ENCODE measurements at places on chromosomes 4 and X.

GRCh38 chrX:41122664-41123257 is 37.5 kb downstream of the USP9X start:
- no peak for DNase-seq

DNA sequence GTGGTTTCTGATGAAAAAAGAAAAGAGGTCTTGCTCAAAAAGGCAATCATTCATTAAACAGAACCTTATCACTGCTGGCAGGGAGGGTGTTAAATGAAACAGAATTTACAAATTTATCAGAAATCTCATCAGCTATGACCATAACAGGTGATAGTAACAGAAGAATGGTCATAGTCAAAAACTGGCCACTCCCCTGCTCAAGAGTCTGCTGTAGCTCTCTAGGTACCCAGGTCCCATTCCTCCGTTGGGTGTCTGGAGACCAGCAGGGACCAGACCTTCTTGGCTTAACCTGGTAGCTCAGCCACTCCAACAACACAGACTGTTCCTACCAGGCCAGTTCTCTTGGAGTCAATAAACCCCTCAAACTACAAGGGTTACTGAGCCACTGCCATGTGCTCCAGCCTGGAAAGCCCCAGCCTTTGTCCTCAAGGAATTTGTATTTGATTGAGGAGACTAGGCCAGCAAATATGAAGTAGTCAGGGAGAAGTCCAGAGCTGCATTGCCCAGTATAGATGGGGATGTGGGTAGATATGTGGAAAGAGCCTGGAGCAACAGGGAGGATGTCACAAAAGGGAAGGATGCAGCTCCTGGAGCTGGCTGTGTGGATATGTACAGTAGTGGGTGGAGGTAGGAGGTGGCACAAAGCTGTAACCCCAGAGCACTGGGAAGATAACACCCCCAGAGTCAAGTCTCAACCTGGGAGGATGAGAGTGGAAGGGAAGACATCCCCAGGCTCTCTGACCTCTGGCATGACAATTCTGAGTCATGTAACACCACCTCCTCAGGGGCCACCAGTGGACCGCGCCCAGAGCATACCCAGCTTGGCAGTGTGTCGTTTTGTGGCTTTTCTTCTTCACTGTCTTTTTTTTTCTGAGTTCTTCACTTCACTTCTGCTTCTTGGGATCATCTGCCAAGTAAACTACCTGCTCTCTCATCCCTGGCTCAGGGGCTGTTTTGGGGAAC is 21.9 kb downstream of the RASL11B start:
- DNase-seq: no peak

DNA sequence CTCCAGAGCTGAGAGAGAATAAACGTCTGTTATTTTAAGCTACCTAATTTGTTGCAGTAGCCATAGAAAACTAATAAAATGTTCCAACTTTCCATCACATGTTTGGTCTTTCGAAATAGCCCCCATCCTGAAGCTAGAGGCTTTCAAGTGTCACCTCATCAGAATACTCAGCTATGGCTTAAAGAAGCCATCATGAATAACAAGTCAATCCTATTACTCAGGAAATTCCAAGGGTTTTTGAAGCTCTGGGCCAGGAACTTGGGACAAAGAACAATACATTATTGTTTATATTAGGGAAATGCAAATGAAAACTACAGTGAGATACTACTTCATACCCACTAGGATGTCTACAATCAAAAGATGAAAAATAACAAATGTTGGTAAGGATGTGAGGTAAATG is 42.2 kb downstream of the TBCK start:
- no peak for DNase-seq

DNA sequence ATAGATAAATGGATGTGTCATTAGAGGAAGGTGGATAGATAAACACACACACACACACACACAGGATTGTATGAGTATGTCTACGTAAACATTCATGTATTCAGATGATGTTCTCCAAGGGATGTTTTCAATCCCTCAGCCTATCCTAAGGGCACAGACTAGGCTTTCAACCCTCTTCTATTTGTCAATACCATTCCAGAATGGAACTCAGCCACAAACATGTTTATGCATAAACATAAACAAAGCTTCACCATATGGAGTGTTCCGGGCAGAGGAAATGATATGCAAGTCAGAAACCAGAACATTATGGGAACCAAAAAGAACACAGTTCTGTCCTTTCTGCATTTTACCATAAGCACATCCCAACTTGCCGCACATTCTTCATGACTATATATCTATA is 25.0 kb downstream of the CRMP1 start:
- no peak for DNase-seq

DNA sequence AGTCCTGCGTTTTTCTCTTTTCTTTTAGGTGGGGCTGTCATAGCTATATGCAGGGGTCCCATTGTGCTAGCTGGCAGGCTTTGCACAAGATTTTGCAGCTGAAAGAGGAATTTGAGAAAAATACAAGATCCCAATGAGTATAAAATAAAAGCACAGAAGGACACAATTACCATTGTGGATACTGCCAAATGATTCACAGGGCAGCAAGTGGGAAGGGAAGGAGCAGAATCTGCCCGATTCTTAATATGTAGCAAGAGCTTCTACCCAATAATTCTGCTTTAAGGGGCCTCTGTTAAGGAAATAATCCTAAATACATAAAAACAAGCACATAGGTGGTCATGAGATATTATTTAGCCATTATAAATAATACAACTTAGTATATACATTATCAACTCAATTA is 25.9 kb upstream of the ING2 start:
- no peak for DNase-seq

DNA sequence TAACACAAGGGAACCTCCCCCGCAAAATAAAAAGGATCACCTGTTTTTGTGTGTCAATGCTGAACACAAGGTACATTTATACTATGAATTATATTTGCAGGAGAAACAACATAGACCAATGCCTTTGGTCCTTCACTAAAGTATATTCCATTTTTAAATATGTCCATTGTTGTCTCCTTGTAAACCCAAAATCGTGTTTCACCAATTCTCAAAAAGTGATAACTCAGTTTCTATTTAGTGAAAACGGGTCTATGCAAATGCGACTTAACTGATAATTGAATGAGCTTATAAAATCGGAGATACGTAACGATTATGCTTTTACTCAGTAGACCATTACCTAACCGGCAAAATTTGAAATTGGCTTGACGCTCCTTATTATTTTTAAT is 2.1 kb downstream of the BRWD3 start:
- no peak for DNase-seq

DNA sequence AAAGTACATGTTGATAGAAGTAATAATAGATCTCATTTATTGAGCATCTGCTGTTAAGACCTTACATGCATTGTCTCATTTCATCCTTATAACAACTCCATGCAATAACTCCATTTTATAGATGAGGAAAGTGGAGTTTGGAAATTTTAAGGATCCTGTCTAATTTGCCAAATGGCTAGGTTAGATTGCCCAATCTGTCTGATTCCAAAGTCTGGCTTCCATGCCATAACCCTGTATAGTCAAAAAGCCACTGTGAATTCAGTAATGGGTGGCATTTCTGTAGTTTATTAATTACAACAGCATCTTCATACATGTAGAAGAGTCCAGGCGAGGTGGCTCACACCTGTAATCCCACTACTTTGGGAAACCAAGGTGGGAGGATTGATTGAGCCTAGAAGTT is 8.8 kb upstream of the ELOVL6 start:
- no peak for DNase-seq

DNA sequence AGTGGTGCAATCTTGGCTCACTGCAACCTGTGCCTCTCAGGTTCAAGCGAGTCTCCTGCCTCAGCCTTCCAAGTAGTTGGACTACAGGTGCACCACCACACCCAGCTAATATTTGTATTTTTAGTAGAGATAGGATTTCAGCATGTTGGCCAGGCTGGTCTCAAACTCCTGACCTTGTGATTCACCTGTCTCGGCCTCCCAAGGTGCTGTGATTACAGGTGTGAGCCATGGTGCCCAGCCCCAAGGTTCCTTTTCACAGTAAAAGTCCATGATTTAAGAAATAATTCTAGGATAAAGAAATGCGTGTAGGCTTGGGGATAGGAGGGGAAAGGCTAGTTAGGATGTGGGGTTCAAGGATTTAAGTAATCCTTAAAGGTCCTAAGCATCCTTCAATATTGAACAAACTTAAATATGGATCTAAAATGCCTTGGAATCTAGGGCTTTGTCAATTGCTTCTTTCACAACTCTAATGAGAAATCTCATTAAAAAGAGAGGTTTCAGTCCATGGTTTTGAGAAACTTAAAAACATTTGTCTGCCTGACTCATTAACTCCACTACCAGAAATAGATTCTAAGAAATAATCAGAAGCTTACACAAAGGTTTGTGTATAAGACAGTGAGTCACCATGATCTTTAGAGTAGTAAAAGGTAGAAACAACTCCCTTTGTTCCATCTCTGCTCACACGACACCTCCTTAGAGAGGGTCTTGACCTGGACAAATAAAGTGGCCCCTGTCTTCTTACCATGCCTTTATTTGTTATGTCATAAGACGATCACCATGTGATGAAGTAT is 203.2 kb downstream of the PTTG2 start:
- DNase-seq: peak; percentile 24

DNA sequence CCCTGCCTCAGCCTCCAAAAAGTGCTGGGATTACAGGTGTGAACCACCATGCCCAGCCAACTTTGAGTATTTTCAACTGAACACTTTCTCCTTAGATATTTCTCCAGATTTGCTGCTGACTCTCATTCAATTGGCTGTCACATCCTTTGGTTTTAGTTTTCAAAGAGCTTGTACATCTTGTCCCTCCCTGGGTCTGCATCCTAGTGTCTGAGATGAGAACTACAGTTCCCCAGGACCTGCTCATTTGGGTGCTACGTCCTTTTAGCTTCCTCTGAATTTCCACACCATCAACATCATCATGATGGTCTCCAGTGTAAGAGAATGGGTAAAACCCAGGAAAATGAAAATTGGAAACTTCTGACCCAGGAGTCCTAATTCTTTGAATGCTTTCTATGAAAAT is 312.9 kb downstream of the NLGN4X start:
- no peak for DNase-seq

Measured in activated naive CD4-positive, alpha-beta T cell treated with anti-CD3 and anti-CD28 coated beads for 36 hours (primary cell).